ENCODE measurements at places on chromosomes 4 and X.
A peak's percentile ranks its signal among the peaks of the same experiment; 100 is the strongest.

GRCh38 chrX:134324359-134324758 is 87.4 kb downstream of the CCDC160 start:
- DNase-seq: no peak

DNA sequence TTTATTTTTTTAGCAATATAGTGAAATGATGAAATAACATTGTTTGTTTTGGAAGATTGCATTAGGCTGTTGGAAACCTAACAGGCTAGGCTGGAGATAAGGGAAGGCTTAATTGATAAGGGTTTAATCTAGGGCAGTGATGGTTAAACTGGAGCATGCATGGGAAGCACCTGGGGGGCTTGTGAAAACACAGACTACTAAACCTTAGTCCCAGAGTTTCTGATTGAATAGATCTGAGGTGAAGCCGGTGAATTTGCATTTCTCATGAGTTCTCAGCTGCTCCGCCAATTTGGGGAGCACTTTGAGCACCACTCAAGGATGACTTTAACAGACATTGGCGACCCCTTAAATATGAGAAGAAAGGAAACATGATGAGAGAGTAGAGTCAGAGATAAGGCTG is 11.5 kb downstream of the STK26 start:
- DNase-seq: no peak

GRCh38 chr4:134001057-134001456 is 200.5 kb downstream of the PABPC4L start:
- DNase-seq: no peak

- DNase-seq: no peak
These were observed 14.4 kb downstream of the ATRX start for GRCh38 chrX:77771601-77772000.

DNA sequence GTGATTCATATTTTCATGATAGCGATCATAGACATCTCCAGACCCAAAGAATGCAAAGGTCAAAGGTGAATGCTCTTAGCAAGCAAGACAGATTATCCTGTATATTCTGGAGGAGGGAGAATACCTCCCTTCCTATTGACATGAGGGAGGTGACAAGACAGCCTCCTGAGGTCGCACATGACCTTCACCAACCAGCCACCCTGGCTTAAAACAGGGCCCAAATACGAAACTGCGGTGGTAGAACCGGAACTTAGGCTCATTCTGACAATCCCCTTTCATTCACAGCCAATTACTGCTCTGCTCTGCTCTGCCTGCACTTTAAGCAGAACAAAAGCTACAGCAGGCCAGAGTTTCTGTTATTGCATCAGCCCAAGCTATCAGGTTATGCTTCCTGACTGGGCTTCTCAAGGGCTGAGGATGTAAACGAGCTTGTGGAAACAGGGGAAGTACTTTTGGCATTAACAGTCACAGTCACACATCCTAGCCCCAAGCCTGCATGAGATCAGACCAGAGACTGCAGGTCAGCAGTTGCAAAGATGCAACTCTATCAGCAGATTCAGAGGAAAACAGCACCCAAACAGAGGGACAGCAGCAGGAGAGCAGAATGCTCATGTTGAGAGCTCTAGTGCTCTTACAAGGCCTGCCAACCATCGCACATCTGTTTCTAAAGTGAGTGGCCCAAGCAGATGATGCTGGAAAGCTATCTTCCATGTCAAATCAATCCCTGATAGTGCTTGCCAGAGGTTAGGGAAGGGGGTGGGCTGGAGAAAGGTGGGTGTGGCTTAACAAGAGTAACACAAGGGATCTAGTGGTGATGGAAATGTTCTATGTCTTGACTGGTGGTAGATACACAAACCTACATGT is 51.3 kb upstream of the MAP3K15 start:
- peak; percentile 74 for DNase-seq

DNA sequence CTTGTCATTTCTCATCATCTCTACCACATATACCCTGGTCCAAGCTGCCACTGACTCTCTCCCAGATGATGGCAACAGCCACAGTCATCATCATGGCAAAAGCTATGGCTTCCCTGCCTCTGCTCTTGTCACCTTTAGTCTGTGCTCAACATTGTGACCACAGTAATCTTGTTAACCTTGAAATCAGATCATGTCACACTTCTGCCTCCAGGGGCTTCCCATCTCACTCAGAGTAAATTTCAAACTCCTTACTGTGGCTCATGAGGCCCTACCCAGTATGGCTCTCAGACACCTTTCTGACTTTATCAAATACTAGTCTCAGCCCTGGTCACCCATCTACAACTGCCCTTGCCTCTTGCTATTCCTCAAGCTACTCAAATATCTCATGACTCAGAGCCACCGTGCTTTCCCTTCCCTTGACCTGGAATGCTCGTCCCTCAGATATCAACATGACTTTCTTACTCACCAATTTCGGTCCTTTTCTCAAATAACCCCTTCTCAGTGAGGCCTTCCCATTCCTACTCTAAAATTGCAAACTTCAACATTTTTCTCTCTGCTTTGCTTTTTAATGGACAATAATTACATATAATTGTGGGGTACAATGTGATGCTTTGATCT is 41.1 kb upstream of the STIM2 start:
- no peak for DNase-seq

GRCh38 chrX:46485897-46486296 is 59.3 kb downstream of the ZNF674 start:
- DNase-seq: no peak

DNA sequence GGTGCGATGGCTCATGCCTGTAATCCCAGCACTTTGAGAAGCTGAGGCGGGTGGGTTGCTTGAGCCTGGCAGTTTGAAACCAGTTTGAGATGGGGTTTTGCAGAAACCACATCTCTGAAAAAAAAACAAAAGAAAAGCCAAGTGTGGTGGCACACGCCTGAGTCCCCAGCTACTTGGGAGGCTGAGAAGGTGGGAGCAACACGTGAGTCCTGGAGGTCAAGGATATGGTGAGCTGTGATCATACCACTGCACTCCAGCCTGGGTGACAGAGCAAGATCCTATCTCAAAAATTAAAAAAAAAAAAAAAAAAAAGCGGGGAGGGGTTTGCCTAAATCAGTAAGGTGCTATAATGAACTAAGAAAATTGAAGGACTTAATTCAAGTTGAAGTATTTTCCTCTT is 58.2 kb upstream of the TBC1D14 start:
- no peak for DNase-seq

DNA sequence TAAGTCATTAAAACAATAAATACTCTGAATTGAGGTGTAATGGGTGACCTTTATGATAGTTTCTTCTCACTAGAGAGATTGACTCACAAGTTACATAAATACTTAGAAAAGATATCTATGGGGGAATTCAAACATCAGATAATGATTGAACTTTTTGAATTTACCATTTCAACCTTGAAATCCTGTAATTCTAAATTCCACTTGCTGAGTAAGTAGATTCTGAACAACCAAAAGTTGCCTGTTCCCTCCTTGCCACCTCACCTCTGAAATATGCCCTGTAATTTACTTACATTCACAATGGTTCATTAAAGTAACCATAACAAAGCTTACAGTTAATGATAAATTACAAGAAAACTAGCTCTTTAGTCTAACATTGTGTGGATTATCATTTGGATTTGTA is 43.3 kb upstream of the SLC39A8 start:
- no peak for DNase-seq

DNA sequence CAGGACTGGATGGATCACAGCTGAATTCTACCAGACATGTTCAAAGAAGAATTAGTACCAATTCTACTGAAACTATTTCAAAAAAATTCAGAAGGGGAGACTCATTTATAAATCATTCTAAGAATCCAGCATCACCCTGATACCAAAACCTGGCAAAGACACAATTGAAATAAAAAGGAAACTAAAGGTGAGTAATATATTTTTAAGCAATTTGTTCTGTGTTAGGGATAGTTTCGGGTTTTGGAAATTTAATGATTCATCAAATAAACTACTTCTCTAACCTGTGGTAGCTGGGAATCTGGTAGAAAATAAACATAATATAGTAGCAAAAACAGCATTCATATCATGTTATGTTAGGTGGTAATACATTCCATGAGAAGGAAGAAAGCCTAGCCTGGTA is 662.2 kb upstream of the BOD1L1 start:
- DNase-seq: no peak

DNA sequence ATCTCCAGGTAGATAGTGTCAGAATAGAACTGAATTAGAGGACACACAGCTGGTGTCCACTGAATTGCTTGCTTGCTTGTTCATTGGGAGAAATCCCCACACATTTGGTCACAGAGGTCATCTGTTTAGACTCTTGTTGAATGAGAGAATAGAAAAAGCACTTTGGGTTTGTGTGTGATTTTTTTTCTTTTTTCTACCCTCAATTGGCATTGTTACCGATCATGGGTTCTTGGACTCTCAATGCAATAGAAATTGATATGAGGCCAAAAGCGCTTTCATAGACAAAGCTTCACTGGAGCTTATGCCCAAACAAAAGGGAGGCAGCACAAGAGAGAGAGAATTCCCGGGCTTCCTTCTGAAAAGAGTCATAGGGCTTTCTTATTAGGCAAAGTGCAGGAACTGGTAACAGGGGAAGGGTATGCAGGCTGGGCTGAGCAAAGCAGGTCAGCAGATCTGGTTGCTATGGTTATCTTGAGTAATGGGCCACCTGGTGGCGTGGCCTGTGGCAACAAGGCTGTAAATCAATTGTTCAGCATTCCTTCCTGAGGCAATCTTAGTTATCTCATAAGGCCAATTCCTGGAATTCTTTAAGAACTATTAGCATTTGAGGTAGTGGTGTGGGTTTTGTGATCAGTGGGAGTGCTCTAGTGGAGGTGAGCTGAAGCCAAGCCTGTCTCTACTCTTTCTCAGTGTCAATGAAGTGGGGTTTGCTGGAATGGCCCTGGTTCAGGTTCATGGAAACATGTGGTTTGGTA is 5.3 kb upstream of the GPR82 start:
- no peak for DNase-seq

DNA sequence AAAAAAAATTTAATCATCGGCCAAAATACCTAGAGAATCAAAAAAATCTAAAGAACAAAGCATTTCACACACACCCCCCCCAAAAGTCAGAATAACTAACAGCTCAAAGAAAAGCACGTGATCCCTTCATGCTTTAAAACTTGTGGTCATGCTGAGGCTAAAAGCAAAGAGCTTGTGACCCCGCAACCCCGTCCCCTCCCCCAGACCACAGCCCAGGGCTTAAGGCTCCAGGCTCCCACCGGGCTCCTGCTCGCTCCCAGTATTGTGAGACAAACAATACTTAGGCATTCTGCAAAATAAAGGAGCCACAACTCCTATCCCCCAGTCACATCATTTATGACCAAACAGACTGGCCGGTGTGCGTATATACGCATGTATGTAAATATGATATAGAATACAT is 62.1 kb upstream of the CCDC160 start:
- DNase-seq: no peak

DNA sequence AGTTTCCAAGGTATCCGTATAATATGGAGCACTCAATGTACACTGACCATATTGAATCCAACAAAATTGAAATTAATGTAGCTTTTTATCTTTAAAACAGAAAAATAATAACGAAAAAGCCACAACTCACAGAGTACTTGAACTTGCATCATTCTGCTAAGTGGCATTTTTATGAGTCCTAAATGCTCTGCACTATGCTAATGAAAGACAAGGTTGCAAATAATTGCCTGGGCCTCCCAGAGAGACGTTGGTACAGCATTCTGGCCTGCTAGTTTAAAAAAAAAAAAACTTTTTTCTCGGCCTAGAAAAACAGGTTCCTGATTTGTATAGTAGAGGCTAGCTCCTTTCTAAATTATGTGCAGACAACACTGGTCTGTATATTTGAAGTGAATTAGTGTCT is 4.3 kb upstream of the FAM9B start:
- DNase-seq: no peak

- DNase-seq: no peak
These were observed 45.8 kb upstream of the PITX2 start for GRCh38 chr4:110668463-110669235.

- no peak for DNase-seq
These were observed 152.0 kb upstream of the SLC4A4 start for GRCh38 chr4:71186566-71187403.

DNA sequence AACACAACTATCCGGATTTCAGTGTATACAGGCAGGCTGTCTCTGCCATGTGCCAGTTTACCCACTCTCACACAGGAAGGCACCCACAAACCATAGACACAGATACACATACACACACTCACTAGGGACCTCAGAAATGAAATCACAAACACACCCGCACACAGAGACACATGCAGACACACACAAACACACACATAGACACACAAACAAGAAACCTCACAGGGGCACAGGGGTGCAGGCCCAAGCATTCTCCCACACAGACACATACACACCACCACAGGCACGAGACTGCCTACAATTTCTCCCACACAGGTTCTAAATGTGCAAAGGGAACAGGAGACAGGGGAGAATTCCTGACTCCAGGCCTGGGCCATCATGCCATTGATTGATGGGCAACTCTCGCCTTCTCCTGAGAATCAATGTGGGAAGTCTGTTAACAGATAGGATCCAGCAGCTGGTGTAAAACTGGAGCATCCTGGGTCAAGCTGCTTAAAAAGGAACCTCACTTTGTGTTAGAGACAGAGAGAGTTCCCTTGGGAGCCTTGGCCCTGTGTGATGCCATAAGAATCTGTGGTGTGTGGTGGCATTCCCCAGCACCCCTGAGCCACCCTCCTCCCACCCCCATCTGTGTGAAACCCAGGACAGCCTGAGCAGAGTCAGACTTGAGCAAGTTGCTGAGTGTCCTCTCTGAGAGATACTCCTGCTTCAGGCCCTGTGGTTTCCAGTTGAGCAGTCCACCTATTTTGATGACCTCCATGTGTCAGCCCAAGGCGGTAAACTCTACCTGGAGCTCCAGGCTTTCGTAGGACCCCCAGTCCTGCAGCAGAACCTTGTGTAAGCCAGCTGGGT is 33.9 kb downstream of the NBDY start:
- no peak for DNase-seq

- no peak for DNase-seq
These were observed 351.6 kb downstream of the GPM6A start for GRCh38 chr4:175460414-175460813.

DNA sequence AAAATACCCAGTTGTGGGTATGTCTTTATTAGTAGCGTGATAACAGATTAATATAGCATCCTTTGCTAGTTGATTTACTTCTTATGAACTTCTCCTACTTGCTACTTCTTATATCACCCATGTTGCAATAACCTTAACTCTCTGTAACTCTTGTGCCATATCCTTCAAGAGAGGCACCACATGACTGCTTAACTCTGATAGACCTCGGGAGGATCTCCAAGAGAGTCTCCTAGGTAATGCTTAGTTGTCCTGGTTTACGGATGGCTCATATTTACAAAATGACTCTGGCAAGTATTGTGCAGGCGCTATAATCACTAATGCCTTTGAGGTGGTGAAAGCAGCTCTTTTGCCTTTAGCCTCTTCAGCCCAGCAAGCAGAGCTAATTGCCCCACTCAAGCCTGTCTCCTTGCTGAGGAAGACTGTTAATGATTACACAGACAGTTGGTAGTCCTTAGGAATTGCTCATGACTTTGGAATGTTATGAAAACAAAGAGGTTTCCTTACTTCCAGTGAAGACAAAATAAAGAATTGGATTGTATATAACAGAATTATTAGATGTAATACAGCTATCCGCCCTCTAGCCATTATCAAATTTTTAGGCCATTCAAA is 1305.8 kb downstream of the PCDH7 start:
- no peak for DNase-seq

Measured in NCI-H2107 (cell line).